HFFc6 (cell line): ENCODE measurements at places on chromosomes 6 and 20. TPM values are rescaled to one million over a fixed set of nuclear protein-coding genes. Genes with fewer than 3 reads are reported as not detected.
A peak's percentile ranks its signal among the peaks of the same experiment; 100 is the strongest.

- no peaks in the 10 kb centered on the region for H3K4me1 ChIP-seq
- no peak for DNase-seq
- H3K4me3 ChIP-seq: no peak overlapping the region
- peaks cover 45% of the 10 kb centered on the region for H3K27me3 ChIP-seq
Measured at GRCh38 chr6:41443616-41444525, 102.3 kb upstream of the FOXP4 start.

GRCh38 chr6:21599051-21599696 lies 5.6 kb downstream of the SOX4 start:
- H3K36me3 ChIP-seq: no peaks in the 10 kb centered on the region
- peaks cover 33% of the 10 kb centered on the region for H3K4me1 ChIP-seq
- no peaks in the 10 kb centered on the region for H3K27me3 ChIP-seq
- no peak for DNase-seq

GRCh38 chr20:50815162-50815989 lies 20.5 kb downstream of the BCAS4 start:
- no peaks in the 10 kb centered on the region; the same call in 1 of the 2 replicates for H3K27me3 ChIP-seq
- H3K36me3 ChIP-seq: peaks cover 18% of the 10 kb centered on the region
- peaks cover 47% of the 10 kb centered on the region for H3K4me1 ChIP-seq
- H3K27ac ChIP-seq: peak overlapping the region; percentile 85
- DNase-seq: peak; percentile 74
- H3K4me3 ChIP-seq: peak overlapping the region; percentile 80

Gene EPPIN
- not detected in 3 replicates for total RNA-seq

DNA sequence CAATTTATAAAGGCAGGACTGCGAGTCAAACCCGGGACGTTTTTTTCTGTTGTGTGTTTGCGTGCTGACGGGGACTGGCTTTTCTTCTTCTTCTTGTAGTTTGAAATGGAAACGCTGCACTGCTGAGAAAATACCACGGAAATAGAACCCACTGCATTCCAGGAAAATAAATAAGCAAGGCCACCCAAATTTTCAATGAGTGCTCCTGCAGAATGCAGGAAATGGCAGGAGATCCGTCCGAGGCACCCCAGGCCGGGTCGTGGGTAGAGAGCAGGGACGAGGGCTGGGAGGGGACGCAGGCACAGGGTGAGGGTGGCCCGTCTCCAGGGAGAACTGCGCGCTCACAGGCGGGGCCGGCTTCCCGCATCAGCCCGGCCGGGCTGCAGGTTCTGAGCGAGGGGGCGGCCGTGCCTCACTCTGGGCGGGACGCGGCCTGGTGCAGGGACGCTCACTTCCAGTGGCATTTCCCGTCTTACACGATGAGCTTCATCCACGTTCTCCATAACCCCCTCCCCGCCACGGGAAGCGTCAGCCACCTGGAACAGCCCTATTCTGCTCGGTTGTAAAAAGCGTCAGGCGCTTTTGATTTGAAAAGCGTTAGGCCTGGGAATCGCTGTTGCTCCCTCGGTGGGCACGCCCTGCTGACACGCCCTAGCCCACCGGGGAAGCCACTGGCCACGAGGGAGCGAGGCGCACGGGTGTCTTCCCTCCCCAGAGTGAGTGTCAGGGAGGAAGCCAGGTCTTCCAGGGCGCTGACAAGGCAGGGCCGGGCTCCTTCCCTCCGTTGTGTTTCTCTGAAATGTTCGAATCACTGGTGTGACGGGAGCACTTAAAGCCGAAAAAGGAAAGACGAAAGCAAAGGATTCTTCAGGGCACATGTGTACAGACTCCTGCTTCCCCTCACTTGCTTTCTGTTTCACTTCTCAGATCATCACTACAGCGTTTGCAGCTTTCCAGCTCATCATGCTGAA lies 17.9 kb upstream of the EXOC2 start:
- peak; percentile 45 for DNase-seq
- H3K4me1 ChIP-seq: peaks cover 30% of the 10 kb centered on the region
- H3K4me3 ChIP-seq: peak overlapping the region; percentile 93
- no peaks in the 10 kb centered on the region for H3K36me3 ChIP-seq
- H3K27me3 ChIP-seq: no peaks in the 10 kb centered on the region; the same call in none of the 2 replicates
